ENCODE measurements at places on chromosomes 2 and 18. TPM values are rescaled to one million over a fixed set of nuclear protein-coding genes. Genes with fewer than 3 reads are reported as not detected.

Gene MAL
- 0.54 TPM for total RNA-seq

Gene PLA2R1
- total RNA-seq, result 3.2 TPM

Gene MREG
- 9.4 TPM for total RNA-seq

Gene TOGARAM2
- 0.24 TPM for total RNA-seq

Gene GALR1
- total RNA-seq, result 0.02 TPM

Gene IKZF2
- 4.5 TPM for total RNA-seq

Gene ATL2
- total RNA-seq, result 66.5 TPM

Gene C1GALT1C1L
- total RNA-seq, result 0.22 TPM

Gene PCARE
- not detected for total RNA-seq

Gene ANKRD29
- total RNA-seq, result 1.1 TPM

Gene RIT2
- not detected for total RNA-seq

Gene DYNAP
- total RNA-seq, result not detected

- H3K27ac ChIP-seq, result no peak overlapping the region
- no peak for DNase-seq
- no peak overlapping the region for H3K4me3 ChIP-seq
Observed at GRCh38 chr2:71500426-71501079, 47.2 kb downstream of the DYSF start.

- DNase-seq, result peak; percentile 23
- H3K4me3 ChIP-seq, result peak overlapping the region; percentile 82
- H3K27me3 ChIP-seq, result no peaks in the 10 kb centered on the region
- H3K36me3 ChIP-seq, result no peaks in the 10 kb centered on the region
- H3K4me1 ChIP-seq, result no peaks in the 10 kb centered on the region
- H3K27ac ChIP-seq, result peak overlapping the region; percentile 75
Observed at GRCh38 chr2:61853086-61853846, 594 bp downstream of the FAM161A start.

GRCh38 chr18:47260120-47260923 is 8.9 kb upstream of the SKOR2 start:
- no peak overlapping the region for H3K27ac ChIP-seq
- no peaks in the 10 kb centered on the region for H3K36me3 ChIP-seq
- H3K4me1 ChIP-seq, result no peaks in the 10 kb centered on the region
- H3K27me3 ChIP-seq, result peaks cover 48% of the 10 kb centered on the region
- no peak overlapping the region for H3K4me3 ChIP-seq
- peak; percentile 62 for DNase-seq

GRCh38 chr2:79982445-79982844 is 322.1 kb downstream of the LRRTM1 start:
- H3K36me3 ChIP-seq, result no peaks in the 10 kb centered on the region
- no peak overlapping the region for H3K4me3 ChIP-seq
- H3K27me3 ChIP-seq, result no peaks in the 10 kb centered on the region
- peak; percentile 71 for DNase-seq
- H3K4me1 ChIP-seq, result no peaks in the 10 kb centered on the region

GRCh38 chr18:13581496-13582177 is 144.7 kb downstream of the FAM210A start:
- H3K36me3 ChIP-seq, result no peaks in the 10 kb centered on the region
- H3K27me3 ChIP-seq, result no peaks in the 10 kb centered on the region

GRCh38 chr2:146992466-146992865 is 852.4 kb upstream of the ACVR2A start:
- no peak overlapping the region for H3K27ac ChIP-seq
- H3K4me3 ChIP-seq, result no peak overlapping the region
- no peak for DNase-seq
- no peaks in the 10 kb centered on the region for H3K36me3 ChIP-seq
- no peaks in the 10 kb centered on the region for H3K27me3 ChIP-seq

- H3K4me3 ChIP-seq, result no peak overlapping the region
- no peaks in the 10 kb centered on the region for H3K36me3 ChIP-seq
- no peak for DNase-seq
- no peaks in the 10 kb centered on the region for H3K4me1 ChIP-seq
Observed at GRCh38 chr2:118130385-118130784, 42.1 kb downstream of the INSIG2 start.

- H3K4me3 ChIP-seq, result no peak overlapping the region
- DNase-seq, result no peak
- no peak overlapping the region for H3K27ac ChIP-seq
- H3K36me3 ChIP-seq, result no peaks in the 10 kb centered on the region
- no peaks in the 10 kb centered on the region for H3K27me3 ChIP-seq
Observed at GRCh38 chr2:239455436-239456203, 54.8 kb upstream of the HDAC4 start.

DNA sequence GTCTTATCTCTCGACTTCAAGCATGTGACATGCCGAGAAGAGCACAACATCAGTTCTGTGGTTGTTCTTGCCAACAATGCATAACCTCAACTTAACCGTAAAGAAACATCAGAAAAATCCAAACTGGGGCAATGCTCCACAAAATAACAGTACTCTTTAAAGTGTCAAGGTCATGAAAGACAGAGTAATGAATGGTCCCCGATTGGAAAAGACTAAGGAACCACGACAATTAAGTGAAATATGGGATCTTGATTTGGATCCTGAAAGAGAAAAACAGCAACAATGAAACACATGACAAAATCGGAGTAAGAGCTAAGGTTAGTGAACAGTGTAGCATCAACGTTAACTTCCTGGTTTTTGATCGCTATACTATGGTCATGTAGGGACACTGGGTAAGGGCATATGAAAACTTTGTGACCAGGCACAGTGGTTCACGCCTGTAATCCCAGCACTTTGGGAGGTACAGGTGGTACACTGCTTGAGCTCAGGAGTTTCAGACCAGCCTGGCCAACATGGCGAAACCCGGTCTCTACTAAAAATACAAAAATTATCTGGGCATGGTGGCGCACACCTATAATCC is 55.2 kb downstream of the UNC50 start:
- H3K4me3 ChIP-seq, result no peak overlapping the region
- H3K4me1 ChIP-seq, result no peaks in the 10 kb centered on the region
- H3K27ac ChIP-seq, result no peak overlapping the region
- no peaks in the 10 kb centered on the region for H3K36me3 ChIP-seq

GRCh38 chr2:207387001-207387571 is 142.7 kb upstream of the CREB1 start:
- no peaks in the 10 kb centered on the region for H3K4me1 ChIP-seq
- H3K36me3 ChIP-seq, result no peaks in the 10 kb centered on the region
- H3K27ac ChIP-seq, result no peak overlapping the region
- H3K27me3 ChIP-seq, result no peaks in the 10 kb centered on the region

GRCh38 chr2:121778741-121779487 is 23.5 kb downstream of the TSN start:
- H3K36me3 ChIP-seq, result no peaks in the 10 kb centered on the region
- no peaks in the 10 kb centered on the region for H3K4me1 ChIP-seq
- no peaks in the 10 kb centered on the region for H3K27me3 ChIP-seq

GRCh38 chr18:39366656-39367055 is 1801.1 kb upstream of the CELF4 start:
- no peak overlapping the region for H3K4me3 ChIP-seq
- DNase-seq, result no peak
- H3K27ac ChIP-seq, result no peak overlapping the region
- H3K27me3 ChIP-seq, result no peaks in the 10 kb centered on the region

DNA sequence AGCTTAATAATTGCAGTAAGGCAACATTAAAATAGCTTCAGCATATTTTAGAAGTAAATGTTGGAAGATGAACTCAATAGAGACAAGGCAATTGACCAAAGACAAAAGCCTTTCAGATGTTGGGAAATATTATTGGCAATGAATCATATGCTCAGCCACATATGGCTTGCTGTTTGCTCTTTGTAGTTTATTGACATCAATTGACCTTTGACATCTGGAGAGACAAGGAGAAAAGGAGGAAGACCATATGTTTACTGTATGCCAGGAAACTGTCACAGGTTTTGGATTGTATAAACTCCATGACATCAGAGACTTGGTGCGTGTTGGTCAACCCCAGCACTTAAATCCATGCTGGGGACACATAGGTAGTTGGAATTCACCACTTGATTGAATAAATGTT is 60.6 kb upstream of the SLC16A14 start:
- H3K36me3 ChIP-seq, result no peaks in the 10 kb centered on the region
- H3K27ac ChIP-seq, result peak overlapping the region; percentile 58
- DNase-seq, result no peak
- no peaks in the 10 kb centered on the region for H3K4me1 ChIP-seq
- H3K27me3 ChIP-seq, result no peaks in the 10 kb centered on the region

- no peak for DNase-seq
- H3K27me3 ChIP-seq, result no peaks in the 10 kb centered on the region
- no peak overlapping the region for H3K27ac ChIP-seq
- no peak overlapping the region for H3K4me3 ChIP-seq
- H3K36me3 ChIP-seq, result no peaks in the 10 kb centered on the region
Observed at GRCh38 chr2:74573747-74574562, 19.4 kb downstream of the DOK1 start.

DNA sequence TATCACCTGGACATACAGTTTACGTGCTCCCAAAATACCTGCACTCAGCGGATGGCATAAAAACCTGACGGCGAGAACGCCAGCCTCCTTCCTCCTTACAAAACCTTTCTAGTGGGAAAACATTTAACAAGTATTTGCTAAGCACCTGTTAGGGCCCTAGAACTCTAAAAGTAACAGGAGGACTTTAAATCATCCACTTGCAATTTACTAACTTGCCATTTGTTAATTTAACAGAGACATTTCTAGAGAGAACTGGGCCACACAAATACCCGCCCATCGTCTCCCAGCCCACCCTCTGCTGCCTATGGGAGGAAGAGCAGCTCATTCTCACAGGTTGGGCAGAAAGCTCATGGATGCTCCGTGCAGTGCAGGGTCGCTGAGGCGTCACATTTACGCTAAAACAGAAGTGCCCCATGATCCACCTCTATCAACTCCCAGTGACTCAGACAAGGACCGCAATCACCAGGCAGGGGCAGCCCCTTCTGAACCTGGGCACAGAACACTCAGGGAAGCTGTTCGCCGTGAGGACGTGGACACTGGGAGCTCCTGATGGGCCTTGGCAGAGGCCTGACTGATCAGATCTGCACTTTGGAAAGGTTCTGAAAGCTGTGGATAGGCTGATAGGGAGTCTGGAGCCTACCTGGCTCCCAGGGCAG is 106.9 kb downstream of the HDAC4 start:
- no peak for DNase-seq
- peak overlapping the region; percentile 53 for H3K27ac ChIP-seq
- peaks cover 16% of the 10 kb centered on the region for H3K4me1 ChIP-seq
- H3K4me3 ChIP-seq, result no peak overlapping the region
- no peaks in the 10 kb centered on the region for H3K27me3 ChIP-seq
- H3K36me3 ChIP-seq, result no peaks in the 10 kb centered on the region

DNA sequence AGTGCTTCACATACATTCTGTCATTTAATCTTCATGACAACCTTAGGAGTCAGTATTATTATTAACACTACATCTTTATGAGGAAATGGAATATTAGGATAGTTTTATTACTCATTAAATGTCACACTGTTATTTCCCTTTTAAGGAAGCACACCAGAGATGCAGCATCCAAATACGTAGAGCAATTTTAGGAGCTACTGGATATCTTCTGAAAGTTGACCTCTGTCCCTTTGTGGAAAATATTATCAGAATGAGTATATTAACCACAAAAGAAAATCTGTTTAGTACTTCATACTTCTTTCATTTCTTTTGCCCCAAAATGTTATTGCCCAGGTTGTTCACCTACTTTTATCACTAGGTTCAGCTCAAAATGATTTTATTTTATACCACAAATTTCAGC is 72.9 kb upstream of the APCDD1 start:
- H3K36me3 ChIP-seq, result no peaks in the 10 kb centered on the region
- no peak for DNase-seq
- H3K27me3 ChIP-seq, result no peaks in the 10 kb centered on the region

- no peaks in the 10 kb centered on the region for H3K27me3 ChIP-seq
- no peaks in the 10 kb centered on the region for H3K36me3 ChIP-seq
- no peak overlapping the region for H3K4me3 ChIP-seq
- H3K4me1 ChIP-seq, result peaks cover 4% of the 10 kb centered on the region
- no peak overlapping the region for H3K27ac ChIP-seq
Observed at GRCh38 chr2:142866426-142866825, 11.0 kb upstream of the KYNU start.

DNA sequence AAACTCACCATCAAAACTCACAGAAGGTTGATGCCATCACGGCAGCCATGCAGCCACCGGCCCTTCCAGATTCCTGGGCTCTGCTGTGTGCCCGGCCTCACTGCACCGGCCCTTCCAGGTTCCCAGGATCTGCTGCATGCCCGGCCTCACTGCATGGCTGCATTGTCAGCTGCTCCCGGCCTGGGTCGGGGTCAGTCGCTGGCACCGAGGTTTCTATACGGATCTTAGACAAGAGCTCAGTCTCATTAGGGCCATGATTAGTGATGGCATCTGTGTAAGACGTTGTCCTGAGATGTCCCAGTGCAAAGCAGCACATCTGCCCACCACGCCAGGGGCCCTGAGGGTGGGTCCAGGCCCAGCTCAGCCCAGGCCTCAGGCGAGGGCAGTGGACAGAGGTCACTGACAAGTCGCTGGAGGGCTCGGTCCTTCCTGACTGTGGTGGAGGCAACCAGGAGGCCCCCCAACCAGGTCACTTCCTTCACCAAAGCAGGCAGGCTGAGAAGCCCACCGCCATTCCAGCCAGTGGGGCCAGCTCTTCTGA is 29.4 kb downstream of the TMEM18 start:
- no peak for DNase-seq
- no peak overlapping the region for H3K27ac ChIP-seq
- no peaks in the 10 kb centered on the region for H3K4me1 ChIP-seq
- no peaks in the 10 kb centered on the region for H3K27me3 ChIP-seq

- peaks cover 4% of the 10 kb centered on the region for H3K4me1 ChIP-seq
- H3K27ac ChIP-seq, result no peak overlapping the region
- DNase-seq, result no peak
- H3K4me3 ChIP-seq, result no peak overlapping the region
- no peaks in the 10 kb centered on the region for H3K36me3 ChIP-seq
- H3K27me3 ChIP-seq, result no peaks in the 10 kb centered on the region
Observed at GRCh38 chr18:12993439-12993838, 2.3 kb downstream of the CEP192 start.

- H3K27me3 ChIP-seq, result no peaks in the 10 kb centered on the region
- no peak overlapping the region for H3K27ac ChIP-seq
- no peaks in the 10 kb centered on the region for H3K4me1 ChIP-seq
- DNase-seq, result no peak
Observed at GRCh38 chr2:14642499-14642898, 10.0 kb downstream of the LRATD1 start.

- H3K4me3 ChIP-seq, result no peak overlapping the region
- H3K27ac ChIP-seq, result no peak overlapping the region
- H3K36me3 ChIP-seq, result no peaks in the 10 kb centered on the region
- no peaks in the 10 kb centered on the region for H3K4me1 ChIP-seq
Observed at GRCh38 chr2:230700447-230700846, 12.2 kb upstream of the CAB39 start.

DNA sequence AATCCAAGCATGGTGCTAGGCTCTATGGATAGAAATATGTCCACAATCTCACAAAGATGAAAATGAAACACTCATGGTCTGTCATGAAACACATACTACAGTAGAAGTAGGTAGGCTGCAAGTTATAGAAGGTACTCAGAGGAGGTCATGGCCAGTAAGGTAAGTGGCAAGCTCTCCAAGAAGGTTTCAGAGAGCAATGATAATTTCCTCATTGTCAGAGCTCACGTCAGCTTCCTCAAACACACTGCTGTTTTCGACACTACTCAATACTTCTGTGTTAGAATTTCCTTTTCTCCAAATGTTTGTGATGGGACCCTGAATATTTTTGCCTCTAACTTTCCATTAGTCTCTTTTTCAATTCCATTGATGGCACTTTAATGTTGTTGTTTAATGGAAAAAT is 25.5 kb downstream of the CCDC141 start:
- no peak for DNase-seq
- H3K27ac ChIP-seq, result no peak overlapping the region
- no peaks in the 10 kb centered on the region for H3K36me3 ChIP-seq

GRCh38 chr2:165587335-165587938 is 117.9 kb downstream of the CSRNP3 start:
- no peaks in the 10 kb centered on the region for H3K36me3 ChIP-seq
- no peaks in the 10 kb centered on the region for H3K27me3 ChIP-seq
- H3K27ac ChIP-seq, result peak overlapping the region; percentile 46

GRCh38 chr2:29844713-29845326 is 76.6 kb downstream of the ALK start:
- H3K27ac ChIP-seq, result no peak overlapping the region
- H3K36me3 ChIP-seq, result no peaks in the 10 kb centered on the region
- DNase-seq, result no peak
- H3K4me1 ChIP-seq, result no peaks in the 10 kb centered on the region
- no peak overlapping the region for H3K4me3 ChIP-seq
